GM12891 (cell line): ENCODE measurements at places on chromosomes 2 and 18.

DNA sequence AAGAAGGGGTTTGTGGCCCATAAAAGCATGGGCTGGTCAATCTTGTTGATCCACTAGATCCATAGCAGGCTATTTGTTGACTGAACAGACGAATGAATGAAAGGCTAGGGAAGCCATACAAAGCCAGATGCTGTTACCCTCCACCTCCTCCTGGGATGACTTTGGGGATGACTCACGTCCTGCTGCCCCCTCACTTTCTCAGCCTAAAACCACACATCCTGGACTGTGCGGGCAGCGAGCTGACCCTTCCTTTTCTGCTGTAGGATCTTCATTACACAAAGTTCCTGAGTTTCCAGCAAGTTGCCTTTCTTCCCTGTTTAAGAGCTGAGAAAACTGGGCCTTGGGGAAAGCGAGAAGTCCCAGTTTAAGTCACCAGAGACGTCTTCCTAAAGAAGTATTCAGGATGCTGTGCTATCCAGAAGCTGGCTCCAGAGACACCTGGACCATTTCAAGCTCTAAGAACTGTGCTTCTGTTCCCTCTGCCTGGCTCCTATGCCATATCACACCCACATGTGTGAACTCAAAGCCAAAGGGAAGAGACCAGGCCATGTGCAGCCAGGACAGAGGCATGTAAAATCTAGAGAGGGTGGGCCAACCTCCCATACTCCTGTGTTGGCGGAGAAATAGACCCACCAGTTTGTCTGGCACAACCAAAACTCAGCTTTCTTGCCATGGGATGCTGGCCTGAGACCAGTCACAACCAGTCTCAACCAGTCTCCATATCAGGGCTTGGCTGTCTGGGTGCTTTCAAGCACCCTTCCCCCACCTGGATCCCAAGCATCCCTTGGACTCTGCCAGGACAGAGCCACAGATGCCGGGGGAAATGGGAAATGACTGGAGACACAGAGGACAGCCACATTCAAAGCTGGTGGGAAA is 4.7 kb upstream of the SLC20A1 start:
- DNase-seq = no peak

- no peak for DNase-seq
Observed at GRCh38 chr2:202378001-202378400, 1.9 kb downstream of the BMPR2 start.

GRCh38 chr18:9453283-9453682 is 22.0 kb upstream of the RALBP1 start:
- no peak for DNase-seq

DNA sequence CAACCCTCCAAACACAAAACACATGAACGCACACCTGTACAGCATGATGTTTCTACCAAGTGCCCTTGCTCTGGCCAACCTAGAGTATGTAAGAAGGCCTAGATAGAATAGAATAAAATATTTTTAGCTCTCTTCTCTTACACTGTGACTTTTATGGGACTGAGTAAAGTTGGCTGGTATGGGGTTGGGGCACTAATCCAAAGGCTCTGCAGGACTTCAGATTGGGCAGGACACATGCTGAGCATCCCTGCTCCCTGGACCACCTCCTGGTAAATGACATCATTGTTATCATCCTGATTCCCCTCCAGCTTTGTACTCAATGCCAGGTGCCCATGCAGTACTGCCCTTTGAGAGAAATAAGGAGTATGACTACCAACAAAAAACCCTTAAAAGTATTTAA is 322.2 kb downstream of the SLC8A1 start:
- DNase-seq = no peak

- no peak for DNase-seq
Observed at GRCh38 chr2:233824373-233824772, 30.0 kb downstream of the HJURP start.

- no peak for DNase-seq
Observed at GRCh38 chr2:18214936-18215335, 336.5 kb downstream of the KCNS3 start.
